Right renal cortex interstitium (tissue), 3 donors: ENCODE measurements at places on chromosomes 7 and 10.

DNA sequence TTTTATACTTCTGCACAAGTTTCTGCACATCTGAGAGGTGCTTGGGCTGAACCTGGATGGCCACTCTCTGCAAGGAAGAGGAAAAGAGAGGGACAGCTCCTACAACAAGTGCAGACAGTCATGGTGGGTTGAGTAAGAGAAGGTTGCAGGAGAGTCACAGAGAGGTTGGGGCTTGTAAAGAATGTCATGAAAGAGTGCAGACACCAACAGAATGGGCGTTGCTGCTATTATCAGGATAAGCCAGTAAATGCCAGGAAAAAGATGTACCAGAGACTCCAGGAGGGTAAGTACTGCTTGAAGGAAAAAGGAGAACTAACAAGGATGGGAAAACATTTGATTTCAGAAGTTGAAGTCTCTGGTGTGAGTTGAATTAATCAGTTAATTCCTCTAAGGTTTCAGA is 77.8 kb upstream of the NRP1 start:
- no peak for DNase-seq

GRCh38 chr7:28077616-28078015 is 103.0 kb downstream of the JAZF1 start:
- no peak for DNase-seq

DNA sequence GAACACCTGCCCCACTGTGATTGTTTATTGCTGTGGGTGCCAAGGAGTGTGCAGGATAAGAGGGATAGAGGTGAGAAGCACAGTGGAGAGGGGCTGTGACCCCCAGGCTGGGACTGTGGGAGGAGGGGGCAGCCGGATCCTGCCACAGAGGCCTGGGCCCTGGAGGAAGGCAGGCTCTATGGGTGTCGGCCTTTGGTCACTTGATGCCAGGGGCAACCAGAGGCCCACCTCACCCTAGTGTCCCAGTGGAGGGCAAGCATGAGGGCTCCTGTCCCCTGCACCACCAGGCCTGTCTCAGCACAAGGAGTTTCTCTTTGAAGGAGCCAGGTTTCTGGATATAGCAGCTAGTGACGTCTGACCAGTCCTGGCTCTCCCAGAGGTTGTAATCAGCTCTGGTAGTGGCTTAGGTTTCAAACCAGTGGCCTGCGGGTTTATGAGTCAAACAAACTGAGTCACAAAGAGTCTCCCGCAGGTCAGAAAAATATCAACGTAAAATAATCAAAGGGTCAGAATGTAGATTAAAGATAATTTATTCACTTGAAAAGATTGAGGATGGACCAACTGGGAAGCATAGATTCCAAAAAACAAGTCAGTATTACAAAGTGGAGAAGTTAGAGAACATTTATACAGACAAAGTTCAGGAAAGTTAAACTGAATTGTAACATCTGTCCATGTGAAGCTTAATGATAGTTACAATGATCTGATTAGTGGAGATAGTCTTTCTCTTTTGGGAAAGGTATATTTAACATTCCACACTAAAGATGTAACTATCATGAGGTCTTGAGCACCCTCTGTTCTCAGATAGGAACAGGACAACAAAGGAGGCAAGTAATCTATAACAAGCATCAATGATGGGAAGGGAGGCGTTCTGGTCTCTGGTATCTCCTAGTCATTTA is 37.2 kb upstream of the ZNF488 start:
- DNase-seq, result no peak

- DNase-seq, result no peak
Measured at GRCh38 chr7:105007298-105007697, 6.7 kb upstream of the KMT2E start.

DNA sequence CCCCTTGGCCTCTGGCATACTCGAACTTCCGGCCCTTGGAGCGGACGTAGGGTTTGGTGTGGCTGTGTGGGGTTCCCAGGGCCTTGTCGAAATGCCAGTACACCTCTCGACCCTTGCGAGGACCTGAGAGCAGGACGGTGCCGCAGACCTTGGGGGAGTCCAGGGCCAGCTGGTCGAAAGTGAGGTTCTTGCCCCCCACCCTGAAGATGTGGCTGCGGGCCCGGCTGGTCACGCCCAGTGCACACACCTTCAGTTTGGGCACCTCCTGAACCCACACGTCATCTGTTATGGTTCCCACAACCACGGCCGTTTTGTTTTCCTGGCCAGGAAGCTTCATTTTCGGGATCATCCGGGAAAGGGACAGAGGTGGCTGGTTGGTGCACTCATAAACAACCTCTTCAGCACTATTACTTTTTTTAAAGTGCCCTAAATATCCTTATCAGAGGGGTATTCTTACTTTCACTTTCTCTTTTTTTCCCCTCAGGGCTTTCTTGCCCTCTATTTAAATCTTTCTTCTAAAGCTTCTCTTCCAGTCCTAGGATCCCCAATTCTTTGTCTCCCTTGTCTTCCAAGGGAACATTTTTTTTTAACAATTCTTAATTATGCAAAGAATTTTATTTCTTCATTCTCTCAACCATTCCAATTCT is 44.9 kb upstream of the FAM3C start:
- DNase-seq, result no peak

DNA sequence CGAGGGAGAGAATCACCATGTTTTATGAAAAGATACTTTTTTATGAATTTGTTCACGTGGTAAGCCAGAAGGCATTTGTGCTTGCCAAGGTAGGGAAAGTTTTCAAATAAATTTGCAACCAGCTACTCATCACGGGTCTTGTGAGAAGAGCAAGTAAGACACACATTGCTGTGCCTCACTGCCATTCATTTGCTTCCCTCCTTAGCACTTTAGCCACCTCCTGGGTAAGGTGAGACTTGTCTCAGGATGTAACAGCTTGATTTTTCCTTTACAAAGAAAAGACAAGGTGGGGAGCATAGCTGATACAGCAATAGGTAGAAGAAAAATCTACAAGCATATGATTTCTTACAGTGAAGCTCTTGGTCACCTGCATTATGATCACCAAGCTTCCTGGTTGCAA is 342.4 kb upstream of the GRM3 start:
- DNase-seq, result no peak

DNA sequence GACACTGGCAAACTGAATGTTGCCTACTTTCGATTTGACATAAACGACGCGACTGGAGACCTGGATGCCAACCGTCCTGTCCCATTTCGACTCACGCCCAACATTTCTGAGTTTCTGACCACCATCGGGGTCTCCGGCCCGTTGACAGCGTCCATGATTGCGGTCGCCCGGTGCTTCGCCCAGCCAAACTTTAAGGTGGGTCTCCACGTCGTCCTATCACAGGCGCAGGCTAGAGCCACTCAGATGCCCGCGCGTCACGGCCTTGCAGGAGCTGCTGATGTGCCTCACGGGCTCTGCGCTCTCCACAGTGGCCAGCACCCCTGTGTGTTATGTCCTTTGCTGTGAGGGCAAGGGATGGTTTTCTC is 132.6 kb downstream of the SMURF1 start:
- DNase-seq, result no peak

- DNase-seq, result no peak
Measured at GRCh38 chr10:88065383-88066049, 202.1 kb downstream of the PTEN start.

GRCh38 chr7:103793614-103794013 is 195.8 kb downstream of the RELN start:
- no peak for DNase-seq

DNA sequence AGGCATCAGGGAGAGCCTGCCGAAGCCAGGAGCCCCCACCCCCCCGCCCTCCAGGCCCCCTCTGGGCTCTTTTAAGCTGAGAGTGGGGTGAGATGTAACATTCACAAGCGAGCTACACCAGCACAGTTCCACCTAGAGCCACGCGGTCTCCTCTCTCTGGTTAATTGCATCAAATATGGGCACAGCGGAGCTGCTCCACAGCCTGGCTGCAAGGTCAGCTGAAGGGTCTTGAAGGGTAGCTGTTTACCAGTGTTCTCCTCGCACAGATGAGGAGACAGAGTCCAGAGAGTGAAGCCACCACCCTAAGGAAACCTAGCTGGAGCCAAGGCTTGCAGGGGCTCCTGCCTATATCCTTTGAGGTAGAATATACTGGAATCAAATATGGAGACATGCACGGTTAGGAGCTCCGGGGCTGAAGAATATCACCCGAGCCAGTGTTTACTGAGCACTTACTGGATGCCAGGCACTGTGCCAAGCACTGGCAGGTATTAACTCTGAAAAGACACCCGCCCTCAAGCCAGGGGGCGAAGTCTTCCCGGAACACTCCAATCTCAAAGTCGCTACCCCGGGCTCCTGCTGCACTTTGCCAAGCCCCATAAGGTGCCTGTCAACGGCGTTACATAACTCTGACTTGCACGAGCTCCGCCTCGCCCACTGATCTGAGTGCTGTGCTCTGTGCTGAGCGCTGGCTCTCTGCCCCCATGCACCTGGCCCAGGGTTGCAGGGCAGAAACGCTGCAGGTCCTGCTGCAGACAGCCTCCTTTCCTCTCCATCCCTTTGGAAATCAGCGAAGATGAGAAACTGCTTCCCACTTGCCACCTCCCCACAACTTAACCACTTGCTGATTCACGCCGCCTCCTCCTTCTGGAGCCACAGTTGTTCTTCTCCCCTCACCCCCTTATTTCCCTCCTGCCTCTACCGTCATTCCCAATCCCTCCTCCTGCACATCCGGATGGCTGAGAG is 5.4 kb downstream of the CHST15 start:
- DNase-seq, result no peak

- no peak for DNase-seq
Measured at GRCh38 chr10:3294919-3295581, 122.5 kb upstream of the PITRM1 start.

DNA sequence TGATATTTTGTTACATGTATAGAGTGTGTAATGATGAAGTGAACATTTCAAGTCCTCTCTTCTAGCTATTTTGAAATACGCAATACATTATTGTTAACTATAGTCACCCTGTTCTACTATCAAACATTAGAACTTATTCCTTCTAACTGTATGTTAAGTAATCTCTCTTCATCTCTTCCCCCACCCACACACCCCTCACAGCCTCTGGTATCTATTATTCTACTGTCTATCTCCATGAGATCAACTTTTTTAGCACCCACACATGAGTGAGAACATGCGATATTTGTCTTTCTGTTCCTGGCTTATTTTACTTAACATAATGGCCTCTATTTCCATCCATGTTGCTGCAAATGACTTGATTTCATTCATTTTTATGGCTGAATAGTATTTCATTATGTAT is 57.7 kb upstream of the EGR2 start:
- no peak for DNase-seq

DNA sequence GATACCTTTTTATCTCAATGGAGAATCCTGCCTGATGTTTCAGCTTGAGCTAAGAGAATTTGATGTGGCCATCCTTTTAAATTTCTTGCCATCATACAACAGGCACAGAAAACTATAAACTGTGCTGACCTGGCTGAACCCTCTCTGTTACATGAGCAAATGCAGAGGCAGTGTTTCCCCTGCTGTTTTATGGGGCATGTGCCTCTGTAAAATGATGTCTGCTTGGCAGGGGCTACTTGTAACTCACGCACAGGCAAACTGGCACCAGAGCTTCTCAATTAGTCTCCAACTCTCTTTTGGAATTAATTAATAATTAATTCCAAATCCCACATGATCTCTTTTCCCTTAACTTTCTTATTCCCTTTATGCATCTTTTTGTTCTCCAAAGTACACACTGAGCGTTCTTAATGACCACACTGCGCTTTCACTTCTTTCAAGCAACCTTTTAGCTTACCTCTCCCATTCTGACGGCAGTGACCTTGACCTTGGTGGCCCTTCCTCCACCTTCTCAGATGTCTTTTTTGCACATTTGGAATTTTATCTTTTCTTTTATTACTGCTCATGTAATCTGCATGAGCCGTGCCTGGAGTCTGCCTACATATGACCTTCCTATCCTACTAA is 334.0 kb downstream of the PLXNA4 start:
- DNase-seq, result no peak

DNA sequence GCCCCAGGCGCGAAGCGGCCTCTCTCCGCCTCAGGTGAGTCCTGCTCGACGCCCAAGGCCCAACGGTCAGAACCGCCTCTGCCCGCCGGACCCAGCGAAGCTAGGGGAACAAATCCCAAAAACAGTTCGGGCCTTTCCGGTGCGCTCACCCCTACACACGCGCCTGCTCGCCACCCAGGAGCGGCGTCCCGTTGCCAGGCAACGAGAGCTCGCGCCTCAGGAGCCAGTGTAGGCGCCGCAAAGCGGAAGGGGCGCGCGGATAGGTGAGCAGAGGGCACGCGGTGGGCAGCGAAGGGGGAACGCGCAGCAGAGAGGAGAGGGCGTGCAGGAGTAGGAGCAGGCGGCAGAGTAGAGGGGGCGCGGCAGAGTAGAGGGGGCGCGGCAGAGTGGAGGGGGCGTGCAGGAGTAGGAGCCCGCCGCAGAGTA is at the start of the genes DYDC1 and DYDC2:
Gene DYDC1 (minus strand): TSS at position 193 of the 426 bp plus-strand sequence. CDS start 4,154 bp downstream, outside the sequence.
Gene DYDC2 (plus strand): TSS at position 219 of the 426 bp plus-strand sequence. CDS start 5,663 bp downstream, outside the sequence.
- peak; percentile 23 for DNase-seq

GRCh38 chr7:54758702-54759592 is at the start of gene SEC61G:
Gene SEC61G (minus strand): TSS chr7:54759211. CDS start chr7:54757588, 1,623 bp downstream.
- peak; percentile 93 for DNase-seq

GRCh38 chr7:28296571-28297483 is 115.5 kb upstream of the CREB5 start:
- no peak for DNase-seq

GRCh38 chr7:152649220-152649619 is 26.7 kb downstream of the XRCC2 start:
- DNase-seq, result no peak

DNA sequence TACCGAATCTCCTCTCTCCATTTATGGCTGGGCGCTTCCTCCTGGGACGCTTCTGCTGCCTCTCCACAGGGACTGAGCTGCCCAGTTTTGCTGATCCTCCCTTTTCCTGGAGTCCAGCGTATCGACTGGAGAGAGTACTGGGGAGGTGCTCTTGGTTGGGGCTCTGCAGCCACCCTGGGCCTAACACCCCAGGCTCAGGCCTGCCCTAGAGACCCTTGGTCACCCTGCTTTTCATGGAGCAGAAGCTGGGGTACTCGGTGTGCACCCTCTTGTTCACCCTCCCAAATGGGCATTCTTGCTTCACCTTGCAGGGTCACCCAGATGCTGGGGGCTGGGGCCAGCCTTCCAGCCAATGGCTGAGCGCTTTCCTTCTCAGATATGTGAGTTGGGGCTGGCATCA is 88.8 kb upstream of the RET start:
- no peak for DNase-seq

- DNase-seq, result no peak
Measured at GRCh38 chr7:125399408-125399807, 469.8 kb upstream of the POT1 start.

- DNase-seq, result no peak
Measured at GRCh38 chr7:1073142-1073977, 14.6 kb upstream of the GPER1 start.

DNA sequence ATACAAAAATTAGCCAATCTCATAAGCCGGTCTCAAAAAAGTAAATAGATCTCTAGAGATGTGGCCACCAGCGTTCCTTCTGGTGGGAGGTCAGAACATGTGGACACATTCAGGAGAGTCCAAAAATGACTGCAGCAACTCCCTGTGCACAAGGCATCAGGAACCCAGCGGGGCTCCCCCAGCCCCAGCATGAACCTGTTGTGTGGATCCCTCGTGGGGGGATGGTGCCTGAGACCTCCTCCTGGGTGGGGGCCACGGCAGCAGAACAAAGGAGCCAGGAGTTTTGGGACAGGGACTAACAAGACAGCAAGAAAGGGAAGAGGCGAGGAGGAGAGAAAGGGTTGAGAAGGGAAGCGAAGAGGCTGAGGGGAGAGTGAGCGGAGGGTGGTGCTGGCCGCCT is 121.8 kb downstream of the WDR37 start:
- no peak for DNase-seq
